Stimulated activated CD4-positive, alpha-beta T cell treated with anti-CD3 and anti-CD28 coated beads, Interleukin-1b, Interleukin-23, amount 100 ng/mL, for 24 hours (primary cell): ENCODE measurements at places on chromosomes 5 and 9.

- no peak for DNase-seq
These were observed 31.7 kb upstream of the GNA14 start for GRCh38 chr9:77679661-77680368.

DNA sequence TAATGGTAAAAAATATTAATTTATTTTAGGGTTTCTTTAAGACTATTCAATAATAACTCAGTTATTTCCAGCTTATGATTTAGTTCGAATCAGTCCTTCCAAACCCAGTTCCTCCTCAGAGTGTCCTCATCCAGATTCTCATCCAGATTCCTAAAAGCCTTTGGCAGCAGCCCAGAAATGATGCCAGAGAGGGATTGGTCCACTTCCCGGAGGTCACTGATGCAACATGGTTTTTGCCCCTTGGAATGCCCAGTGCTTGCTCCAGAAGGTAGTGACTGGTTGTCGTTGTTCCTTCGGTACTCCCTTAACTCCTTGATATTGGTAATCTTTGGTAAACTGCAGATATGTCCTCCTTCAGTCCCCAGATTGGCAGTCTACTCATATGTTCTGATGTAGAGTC, 493.1 kb upstream of the DMAC1 start:
- no peak for DNase-seq

DNA sequence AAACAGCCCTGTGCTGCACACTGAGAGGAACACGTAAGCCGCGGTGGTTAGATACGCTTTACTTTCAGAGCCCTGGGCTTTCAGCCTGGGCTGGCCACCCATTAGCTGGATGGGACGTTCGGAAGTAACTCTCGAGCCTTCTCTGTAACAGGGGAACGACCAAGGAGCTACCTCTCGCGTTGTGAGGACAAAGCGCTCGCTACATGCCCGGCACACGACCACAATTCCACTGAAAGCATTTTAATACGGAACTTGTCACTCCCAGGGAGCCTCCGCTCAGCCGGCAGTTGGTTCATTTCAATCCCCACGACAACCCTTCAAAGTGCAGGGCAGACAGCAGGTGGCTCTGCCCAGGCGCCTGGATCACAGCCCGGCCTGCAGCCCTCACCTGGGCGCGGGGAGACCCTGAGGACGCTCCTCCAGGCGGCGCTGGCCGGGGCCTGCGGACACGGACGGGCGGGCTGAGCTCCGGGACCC, 368 bp downstream of the SURF1 start:
- DNase-seq = no peak

DNA sequence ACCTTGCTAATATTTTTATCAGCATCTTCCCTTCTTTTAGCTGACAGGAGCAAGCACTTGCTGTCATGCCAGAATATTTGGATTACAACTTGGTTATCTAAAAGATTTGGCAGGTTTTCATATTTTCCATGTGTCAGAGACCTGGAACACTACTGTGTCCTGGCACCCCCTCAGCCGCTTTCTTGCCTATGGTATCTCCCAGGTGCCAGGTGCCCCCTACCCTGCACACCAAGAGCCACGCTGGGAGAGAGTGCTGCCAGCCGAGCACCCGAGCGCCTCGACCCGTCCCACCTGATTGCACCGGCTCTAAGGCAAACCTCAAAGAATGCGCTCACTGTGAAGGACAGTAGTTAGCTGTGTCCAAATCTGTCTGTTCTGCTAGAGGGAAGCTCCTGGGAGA, 84.8 kb downstream of the GTF3C4 start:
- no peak for DNase-seq

DNA sequence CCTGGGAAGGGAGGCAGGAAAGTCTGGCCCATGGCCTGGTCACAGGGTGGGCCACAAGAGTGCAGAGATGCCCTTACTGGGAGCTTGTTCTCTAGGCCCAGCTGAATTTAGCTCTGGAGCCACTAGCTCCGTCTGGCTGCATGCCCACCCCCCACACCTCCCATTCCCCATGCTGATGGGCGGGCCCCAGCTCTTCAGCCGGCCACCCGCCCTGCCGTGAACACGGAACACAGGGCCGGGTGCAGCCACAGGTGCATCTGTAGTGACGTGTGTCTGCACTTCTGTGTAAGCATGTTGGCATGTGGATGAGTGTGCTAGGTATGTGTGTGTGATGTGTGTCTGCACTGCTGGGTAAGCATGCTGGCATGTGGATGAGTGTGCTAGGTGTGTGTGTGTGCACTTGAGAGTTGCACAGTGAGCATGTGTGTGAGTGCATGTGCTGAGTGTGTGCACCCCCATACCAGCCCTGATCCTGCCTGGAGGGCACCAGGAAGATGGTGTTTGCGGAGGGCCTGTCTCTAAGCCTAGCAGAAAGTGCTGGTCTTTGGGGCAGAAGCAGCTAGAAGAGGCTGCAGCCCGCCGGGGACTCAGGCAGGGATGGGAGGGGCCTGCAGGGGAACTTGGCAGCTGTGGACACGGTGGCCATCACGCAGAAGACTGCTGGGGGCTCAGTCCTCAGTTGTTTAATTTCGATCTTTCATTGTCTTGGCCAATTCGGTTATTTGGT, 136.4 kb downstream of the CACNA1B start:
- no peak for DNase-seq

DNA sequence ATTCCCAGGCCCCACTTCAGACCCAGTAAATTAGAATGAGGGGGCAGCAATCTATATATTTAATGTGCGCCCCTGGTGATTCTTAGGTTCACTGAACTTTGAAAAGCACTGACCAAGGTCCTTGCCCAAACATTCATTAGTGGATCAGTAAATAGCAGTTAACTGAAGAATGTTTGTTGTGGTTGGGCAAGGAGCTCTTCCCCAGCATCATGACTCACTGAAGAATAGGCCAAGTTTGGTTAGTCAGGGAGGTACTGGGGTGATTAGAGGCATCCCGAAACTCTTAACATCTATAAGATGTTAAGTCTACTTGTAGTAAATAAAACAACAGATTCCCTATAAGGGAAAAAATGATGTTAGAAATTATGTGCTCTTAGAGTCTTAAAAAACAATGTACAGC, 833 bp upstream of the MROH2B start:
- DNase-seq = no peak

- no peak for DNase-seq
These were observed 494.2 kb downstream of the ZNF608 start for GRCh38 chr5:124252191-124252638.

DNA sequence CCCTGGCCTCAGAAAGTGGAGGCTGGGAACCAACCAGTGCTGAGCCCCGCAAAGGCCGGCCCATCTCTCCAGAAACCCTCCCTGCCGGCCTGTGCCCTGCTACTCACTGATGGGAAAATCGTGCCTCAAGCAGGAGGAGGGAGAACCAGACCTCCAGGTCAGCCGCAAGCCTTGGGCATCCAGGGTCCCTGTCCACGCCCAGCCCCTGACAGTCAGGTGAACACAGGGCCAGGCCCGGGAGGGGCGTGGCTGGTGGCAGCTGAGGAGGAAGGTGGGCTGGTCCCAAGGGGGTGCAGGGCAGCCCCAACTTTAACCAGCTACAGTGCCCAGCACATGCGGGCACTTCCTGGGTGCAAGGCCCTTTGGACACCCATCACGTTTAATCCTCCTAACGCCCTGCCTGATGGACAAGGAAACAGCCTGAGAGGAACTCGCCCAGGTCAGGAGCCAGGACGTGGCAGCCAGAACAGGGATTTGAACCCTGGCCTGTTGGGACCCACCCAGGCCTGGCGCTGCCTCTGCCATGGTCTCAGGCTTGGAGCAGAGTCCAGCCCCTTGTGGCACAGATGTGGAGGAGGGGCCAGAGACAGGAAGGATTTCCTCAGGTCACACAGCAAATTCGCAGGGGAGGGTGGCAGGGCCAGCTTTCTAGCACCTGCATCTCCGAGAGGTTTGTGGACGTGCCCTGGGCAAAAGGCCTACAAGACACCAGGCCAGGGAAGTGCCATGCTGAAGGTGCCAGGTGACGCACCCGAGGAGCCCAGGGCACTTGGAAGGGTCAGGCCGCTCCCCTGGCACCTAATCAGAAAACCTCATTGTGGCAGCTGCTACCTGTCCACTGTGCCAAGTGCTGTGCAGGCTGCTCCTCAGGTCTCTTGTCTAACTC, 4.5 kb downstream of the RALGDS start:
- DNase-seq = no peak
